ENCODE measurements at places on chromosomes 13 and 19.

- no peak for DNase-seq
These were observed 6.4 kb downstream of the C19orf47 start for GRCh38 chr19:40341601-40342482.

DNA sequence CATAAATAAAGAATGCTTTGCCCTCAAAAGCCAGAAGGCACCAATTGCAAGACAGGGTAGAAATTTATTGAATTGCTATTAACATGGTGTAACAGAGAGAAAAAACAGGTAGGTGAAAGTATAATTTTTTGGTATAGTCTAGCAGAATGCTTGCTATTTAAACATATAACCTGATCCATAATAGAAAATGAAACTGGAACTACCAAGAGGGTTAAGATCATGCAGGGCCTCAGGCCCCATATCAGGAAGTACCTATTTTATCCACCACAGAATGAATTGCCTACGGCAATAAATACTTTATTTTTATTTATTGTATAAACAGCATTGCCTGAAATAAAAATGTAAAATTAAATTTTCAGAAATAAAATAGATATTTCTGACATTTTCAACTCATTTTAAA is 159.5 kb downstream of the PRR20E start:
- DNase-seq, result no peak

GRCh38 chr13:97316390-97316789 is 94.3 kb downstream of the MBNL2 start:
- no peak for DNase-seq

- DNase-seq, result no peak
These were observed 2.4 kb downstream of the TEX101 start for GRCh38 chr19:43416951-43417623.

- DNase-seq, result no peak
These were observed 42.8 kb downstream of the ATP11A start for GRCh38 chr13:112732679-112733078.

DNA sequence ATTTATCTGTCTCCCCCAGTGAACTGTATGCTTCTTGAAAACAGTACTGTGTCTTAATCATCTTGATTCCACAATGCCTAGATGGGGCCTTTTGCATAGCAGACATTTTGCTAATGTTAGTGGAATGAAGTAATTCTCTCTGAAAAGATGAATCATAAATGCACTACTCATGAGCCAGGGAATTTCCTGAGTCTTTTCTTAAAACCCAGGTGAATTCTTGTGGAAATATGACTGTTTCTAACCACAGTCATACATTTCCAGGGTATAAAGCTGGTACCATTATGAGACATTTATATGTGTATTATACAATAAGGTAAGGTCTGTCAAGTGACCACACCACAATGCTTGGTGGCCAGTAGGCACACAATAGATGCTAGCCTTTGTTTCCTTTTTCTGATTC is 5.5 kb upstream of the KCTD4 start:
- peak; percentile 94 for DNase-seq

GRCh38 chr13:46569456-46569855 is 16.5 kb downstream of the LRCH1 start:
- DNase-seq, result no peak

DNA sequence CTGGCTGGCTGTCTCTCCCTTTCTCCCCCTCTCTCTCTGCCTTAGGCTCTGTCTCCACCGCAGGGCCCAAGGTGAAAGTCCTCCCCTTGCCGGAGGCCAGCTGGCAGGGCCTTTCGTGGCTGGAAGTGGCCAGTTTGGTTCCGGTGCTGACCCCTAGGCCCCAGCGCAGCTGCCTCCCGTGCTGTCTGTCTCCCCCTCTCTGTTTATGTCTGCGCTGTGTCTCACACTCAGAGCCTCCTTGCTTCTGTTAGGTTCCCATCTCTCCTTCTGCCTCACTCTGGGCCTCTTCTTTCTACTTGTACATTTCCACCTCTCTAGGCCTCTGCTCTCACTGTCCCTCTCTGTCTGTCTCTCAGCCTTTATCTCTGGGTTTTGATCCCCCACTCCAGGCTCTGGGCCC is 13.1 kb downstream of the CCDC97 start:
- no peak for DNase-seq

DNA sequence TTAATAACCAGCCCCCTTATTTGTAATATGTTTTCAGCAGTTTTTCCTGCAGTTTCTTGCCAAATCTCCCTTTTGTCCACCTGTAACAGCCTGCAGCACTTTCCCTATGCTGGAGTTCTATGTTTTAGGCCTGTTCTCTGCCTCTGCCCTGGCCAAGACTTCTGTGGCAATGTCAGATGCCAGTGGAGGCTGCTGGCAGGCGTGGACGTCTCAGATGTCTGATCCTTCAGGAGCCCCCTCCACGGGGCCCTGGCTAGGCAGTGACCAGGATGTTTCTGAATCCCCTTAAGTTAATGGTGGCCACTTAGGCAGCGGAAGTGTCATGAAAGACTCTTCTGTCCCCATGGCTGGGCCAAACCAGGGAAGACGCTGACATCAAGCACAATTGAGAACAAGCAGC is 40.8 kb downstream of the SIPA1L3 start:
- no peak for DNase-seq

GRCh38 chr13:51027644-51028043 is 83.4 kb downstream of the C13orf42 start:
- no peak for DNase-seq

- no peak for DNase-seq
These were observed 1434.7 kb upstream of the PRR20A start for GRCh38 chr13:55705971-55706370.

- no peak for DNase-seq
These were observed 505.5 kb downstream of the DIAPH3 start for GRCh38 chr13:59658027-59658737.

DNA sequence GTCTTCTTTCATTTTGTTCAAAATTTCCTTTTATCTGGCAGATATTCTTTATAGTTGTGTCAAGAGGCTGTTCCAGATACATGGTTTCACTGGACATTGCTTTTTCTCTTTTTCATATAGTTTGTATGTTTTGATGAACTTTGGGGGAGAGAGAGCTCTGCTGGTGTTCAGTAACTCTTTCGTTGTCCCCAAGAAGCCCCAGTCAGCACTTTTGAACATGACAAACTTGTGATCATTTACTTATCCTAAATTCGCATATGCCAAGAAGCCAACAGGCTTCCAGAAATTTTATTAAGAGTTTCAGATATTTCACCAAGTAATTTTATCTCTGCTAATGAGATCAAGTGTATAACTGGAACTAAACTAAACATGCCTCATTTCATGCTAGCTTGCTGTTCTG is 275.8 kb upstream of the GPC6 start:
- no peak for DNase-seq

- no peak for DNase-seq
These were observed 288.9 kb downstream of the SHISA2 start for GRCh38 chr13:25762795-25763377.

DNA sequence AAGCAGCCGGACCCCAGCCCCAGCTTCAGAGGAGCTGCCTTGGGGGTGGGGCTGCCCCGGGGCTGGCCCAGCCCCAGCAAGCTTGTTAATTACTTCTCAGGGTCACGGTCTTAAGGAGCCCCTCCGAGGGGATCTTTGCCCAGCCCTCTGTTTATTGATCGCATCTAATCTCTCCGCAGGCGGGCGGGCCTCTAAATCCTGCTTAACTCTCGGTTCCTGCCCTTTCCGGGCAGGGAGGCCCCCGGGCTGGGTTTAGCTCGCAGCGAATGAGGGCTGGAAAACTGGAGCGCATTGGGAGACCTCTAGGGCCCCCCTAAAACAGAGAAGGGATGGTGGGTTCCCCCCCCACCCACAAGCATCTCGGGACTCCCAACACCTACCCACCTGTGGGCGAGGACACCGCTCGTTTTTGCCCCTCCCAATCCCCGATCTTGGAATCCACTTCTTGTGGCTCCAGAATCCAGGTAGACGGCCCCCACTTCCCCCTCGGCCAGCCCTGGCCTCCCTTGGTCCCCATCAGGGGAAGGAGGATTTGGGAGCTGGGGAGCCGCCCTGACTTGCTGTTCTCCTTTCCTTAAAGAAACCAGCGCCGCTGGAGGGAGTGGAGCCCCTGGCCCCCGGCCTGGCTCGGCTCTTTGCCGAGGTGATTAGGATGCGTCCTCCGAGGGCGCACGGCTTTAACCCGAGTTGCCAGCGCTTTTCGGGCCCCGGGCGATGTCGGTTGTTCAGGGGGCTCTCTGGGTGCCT is 59.5 kb upstream of the ADGRL1 start:
- DNase-seq, result no peak

GRCh38 chr13:25725104-25725503 is 326.7 kb downstream of the SHISA2 start:
- no peak for DNase-seq

- DNase-seq, result no peak
These were observed 376.5 kb downstream of the UQCRFS1 start for GRCh38 chr19:28836421-28836820.

DNA sequence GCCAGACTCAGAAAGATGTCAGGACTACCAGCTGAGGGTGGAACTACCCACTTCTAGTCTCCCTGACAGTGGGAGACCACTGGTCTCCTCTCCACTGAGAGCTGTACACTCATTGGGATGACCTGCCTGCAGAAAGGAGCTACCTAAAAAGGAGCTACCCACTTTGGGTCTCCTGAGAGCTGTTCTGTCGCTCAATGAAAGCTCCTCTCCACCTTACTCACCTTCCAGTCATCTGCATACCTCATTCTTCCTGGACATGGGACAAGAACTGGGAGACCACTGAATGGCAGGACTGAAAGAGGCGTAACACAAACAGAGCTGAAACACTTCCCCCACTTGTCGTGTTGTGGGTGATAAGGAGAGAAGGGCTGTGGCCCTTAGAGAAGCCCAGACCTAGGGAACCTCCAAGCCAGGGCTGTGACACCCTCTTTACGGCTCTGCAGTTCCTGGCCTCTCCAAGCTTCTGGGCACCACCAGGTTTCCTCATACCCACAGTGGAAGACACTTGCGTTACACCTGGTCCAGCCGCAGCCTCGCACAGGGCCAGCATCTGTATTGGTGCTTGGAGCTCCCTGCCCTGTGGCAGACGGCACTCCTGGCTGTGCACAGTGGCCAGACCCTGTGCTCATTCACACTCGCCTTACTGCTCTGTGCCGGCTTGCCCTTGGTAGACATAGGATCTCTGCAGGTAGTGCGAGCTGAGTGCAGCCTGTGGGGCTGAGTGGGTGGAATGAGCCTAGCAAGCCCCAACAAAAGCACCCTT is 54.9 kb upstream of the SLITRK6 start:
- DNase-seq, result no peak

DNA sequence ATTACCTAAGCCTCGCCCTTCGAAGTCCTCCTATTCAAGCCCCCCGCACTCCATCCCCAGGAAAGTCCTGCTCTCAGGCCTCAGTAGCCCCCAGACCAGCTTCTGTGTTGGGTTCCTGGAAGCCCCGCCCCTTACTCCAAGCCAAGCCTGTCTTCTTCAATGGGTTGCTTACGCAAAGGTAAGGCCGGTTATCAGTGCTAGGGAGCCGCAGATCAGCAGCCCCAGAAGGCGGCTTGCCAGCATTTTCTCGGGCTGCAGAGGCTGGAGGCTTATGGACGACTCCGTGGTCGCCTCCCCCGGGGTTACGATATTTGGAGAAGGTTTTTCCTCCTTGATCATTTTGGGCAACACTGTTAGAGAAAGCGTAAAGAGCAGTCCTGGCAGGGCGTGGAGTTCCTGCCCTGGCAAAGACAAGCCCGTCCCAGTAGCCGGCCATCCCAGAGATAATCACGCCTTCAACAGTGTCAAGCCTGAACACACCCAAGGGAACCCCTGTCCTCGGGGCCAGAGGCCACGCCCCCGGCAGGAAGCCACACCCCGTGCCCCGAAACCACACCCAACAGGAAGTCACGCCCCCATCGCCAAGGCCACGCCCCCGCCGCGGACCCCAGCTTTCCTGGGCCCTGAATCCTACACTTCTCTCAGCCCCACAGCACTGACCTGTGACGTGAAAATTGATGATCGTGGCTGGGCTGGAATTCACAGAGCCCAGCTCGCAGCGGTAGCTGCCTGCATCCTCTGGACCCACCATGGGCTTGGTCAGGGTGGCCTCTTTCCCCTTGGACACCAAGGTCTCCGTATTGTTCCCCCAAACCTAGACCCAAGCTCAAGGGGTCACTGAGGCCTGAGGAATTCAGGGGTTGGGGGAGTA is 954 bp upstream of the RASIP1 start:
- DNase-seq, result no peak

DNA sequence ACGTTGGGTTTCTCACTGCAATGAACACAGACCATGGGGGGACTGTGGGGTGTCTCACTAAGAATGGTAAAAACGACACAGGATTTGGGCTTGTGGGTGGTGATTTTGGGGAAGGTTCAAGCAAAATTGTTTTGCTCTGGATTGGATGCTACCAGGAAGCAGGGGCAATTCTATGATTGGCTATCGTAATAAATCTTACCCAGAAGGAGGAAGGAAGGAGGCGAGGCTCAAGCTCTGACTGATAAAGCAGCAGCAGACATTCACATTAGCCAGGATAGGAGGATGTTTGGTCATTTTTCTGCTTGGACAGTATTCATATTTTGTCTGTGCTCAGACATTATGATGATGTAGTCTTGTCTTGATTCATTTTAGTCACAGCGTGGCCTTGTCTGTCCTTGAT is 1.5 kb downstream of the ZNF576 start:
- no peak for DNase-seq

DNA sequence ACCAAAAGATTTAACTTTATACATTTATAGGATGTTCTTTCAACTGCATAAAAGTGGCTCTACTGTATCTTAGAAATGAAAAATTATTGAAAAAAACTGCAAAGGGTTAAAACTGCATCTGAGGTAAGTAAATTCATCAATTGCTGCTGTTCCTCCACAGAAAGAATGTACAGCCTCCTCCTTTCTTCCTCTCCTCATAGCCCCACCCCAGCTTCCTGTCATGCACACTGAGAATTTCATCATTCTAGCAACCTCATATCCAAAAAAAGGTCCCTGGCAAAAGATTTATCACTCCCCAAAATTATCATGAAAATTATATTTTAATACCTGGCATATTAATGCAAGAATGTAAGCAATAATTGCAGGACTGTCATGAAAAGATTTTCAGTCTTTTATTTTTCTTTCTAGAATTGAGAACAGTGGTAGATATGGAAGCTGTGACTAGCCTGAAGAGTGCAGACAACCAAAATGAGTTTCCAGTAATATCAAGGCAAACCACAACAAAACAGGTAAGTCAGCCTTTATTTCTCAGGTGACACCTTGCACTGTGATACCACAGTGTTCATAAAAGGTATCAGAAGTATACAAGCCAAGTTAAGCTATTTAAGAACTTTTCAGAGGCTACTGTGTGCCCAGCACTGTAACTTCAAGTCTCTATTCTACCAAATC is 110.8 kb downstream of the SUCLA2 start:
- no peak for DNase-seq

- no peak for DNase-seq
These were observed 7.4 kb upstream of the IGFL1 start for GRCh38 chr19:46221981-46222610.

- DNase-seq, result no peak
These were observed 34.2 kb downstream of the GNG7 start for GRCh38 chr19:2668175-2668763.

DNA sequence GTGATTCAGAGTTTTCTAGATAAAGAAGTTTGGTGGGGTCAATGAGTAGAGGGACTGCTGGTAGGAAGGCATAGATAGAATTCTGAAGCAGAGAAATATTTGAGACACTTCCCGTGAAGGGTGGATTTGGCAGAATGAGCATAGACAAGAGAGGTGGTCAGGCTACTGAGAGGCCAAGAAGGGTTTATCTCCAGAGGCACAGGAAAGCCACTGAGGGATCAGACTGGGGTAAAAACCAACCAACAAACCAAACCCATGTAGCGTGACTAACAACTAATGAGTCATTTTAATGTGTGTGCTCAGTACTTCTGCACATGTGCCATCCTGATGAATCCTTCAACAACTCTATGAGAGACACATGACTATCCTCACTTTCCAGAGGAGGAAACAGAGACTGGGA is 60.0 kb upstream of the SERP2 start:
- no peak for DNase-seq

All from SW 1271 (cell line).